ENCODE measurements at places on chromosomes 12 and 14. TPM values are rescaled to one million over a fixed set of nuclear protein-coding genes. Genes with fewer than 3 reads are reported as not detected.

CRIP1 gene
- polyA plus RNA-seq, result 2.9 TPM

MFAP5 gene
- polyA plus RNA-seq, result not detected

VRK1 gene
- polyA plus RNA-seq, result 28.9 TPM

CPNE6 gene
- 30.4 TPM for polyA plus RNA-seq

C3AR1 gene
- polyA plus RNA-seq, result not detected

OR11H7 gene
- not detected for polyA plus RNA-seq

IGF1 gene
- 53.0 TPM for polyA plus RNA-seq
